ENCODE measurements at places on chromosomes 1 and 21.

- no peak for ATAC-seq
Observed at GRCh38 chr1:20587661-20588053, 1.2 kb upstream of the CDA start.

GRCh38 chr1:56527548-56528302 lies 51.6 kb downstream of the PLPP3 start:
- ATAC-seq, result peak; percentile 81

DNA sequence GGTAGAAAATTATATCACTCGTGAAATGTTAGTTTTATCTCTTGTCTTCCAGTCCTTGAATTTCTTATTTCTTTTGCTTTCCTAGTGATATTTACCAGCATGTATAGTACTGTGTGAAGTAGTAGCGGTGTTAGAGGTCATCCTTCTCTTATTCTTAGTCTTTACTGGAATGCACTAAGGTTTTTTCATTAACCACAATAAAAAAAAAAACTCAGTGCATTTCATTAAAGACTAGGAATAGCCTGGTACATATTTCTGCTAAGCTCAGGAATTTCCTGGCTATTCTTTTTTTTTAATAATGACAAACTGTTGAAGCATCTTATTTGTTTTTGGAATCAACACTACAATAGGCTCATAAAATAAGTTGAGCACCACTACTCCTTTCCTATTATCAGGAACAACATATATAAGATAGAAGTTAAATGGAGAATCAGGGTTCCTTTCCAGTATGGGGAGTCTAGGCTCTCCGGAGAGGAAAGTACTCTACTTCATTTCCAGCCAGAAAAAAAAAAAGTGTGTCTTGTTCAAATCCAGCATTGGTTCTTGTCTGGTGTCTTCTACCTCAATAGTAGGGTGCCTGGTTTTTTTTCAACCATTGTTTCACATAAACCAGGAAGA lies 60.0 kb downstream of the TNFSF18 start:
- ATAC-seq, result no peak

DNA sequence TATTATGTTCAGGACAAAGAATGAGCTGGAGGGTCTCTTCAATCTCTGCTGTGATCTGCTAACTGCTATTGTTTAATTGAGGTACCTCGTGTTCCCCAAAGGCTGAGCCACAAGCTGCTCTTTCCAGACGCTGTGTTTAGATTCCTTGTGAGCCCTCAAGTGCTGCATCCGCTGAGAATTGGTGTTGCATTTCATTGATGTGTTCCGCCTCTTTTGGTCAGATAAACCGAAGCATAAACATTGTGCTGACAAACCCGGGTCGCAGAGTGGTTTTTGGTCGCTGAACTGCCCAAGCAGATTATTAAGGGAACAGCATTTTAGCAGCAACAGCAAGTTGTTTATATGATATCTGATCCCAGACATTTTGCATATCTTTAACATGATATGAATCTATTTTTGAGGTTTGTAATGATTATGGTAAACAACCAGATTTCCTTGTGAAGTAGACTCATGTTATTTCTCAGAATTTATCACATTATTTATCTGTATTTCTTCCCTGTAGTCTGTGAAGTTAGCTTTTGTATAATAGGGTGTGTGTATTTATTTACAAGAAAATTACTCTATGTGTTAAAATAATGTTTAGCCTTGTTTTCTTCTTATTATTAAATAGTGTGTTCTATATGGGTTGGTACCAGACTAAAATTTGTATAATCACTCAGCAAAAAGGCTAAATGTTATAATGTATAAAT lies 217.2 kb upstream of the C1orf105 start:
- no peak for ATAC-seq

DNA sequence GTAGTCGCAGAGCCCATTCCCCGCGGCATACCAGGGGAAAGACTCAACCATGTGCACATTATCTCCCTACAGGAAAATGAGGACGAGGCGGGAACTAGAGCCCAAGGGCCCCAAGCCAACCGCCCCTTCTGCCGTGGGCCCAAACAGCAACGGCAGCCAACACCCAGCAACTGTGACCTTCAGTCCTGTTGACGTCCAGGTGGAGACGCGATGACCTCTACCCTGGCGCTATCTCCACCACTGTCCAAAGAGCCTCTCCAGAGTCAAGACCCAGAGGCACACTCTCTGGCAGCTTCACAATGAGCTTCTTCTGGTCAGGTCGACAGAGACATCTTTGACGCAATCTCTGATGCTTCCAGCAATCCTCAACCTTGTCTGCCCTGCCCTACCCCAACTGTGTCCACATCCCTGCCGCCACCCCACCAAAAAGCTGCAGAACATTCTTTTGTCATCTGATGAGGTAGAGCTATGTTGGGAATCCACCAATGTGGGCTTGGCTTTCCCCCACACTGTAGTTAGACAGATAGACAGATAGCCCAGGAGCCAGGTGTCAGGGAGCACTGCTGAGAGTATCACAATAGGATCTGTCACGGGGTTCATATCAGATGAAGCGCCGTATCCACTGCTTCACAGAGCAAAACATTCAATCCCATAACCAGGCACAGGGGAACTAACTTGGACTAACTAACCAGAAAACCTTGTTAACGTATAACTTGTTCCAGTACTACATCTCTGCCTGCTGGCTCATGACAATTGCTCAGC lies 37.4 kb upstream of the SRRM1 start:
- ATAC-seq, result no peak

DNA sequence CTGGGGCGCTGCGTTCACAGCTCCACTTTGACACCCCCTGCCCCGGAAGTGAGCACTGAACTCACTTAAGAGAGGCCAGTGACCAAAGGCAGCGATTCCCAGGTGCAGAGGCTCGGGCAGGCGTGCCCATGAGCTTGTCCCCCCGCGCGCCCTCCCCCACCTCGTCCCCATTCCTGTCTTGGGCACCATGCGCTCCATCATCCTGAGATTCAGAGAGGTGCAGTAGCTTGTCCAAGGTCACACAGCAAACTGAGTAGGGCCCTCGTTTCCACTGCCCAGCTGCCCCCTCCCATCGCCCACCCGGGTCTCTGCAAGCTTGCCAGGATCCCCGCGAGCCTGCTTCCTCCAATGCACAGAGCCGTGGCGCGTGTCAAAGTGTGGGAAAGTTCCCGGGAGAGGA lies 68.0 kb downstream of the SYT2 start:
- no peak for ATAC-seq
